ENCODE measurements at places on chromosomes 11 and 22.
A peak's percentile ranks its signal among the peaks of the same experiment; 100 is the strongest.

DNA sequence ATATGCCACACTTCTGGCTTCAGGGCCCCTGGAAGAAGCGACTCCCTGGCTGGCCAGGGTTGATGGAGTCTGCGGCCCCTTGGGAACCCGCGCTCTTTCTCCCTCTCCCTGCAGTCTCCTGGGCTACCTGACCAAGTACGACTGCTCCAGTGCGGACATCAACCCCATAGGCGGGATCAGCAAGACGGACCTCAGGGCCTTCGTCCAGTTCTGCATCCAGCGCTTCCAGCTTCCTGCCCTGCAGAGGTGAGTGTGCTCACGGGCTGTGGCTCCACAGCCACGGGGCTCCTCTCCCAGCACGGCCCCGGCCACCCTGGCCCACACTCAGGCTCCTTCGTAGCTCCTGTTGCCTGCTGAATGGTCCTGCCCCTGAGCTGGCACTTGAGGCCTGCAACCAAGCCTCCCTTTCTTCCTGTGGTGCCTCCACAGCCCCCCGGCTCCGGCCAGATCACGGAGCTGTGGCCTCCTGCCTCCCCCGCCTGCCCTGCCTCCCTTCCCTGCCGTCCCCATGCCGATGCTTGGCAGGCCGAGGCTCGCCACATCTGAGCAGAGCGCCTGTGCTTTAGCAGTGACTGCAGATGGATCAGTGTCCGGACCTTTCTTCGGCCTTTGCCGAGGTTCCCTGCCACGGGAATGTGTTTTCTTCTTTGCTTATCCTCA is 36.2 kb upstream of the KRTAP5-7 start:
- DNase-seq: no peak

DNA sequence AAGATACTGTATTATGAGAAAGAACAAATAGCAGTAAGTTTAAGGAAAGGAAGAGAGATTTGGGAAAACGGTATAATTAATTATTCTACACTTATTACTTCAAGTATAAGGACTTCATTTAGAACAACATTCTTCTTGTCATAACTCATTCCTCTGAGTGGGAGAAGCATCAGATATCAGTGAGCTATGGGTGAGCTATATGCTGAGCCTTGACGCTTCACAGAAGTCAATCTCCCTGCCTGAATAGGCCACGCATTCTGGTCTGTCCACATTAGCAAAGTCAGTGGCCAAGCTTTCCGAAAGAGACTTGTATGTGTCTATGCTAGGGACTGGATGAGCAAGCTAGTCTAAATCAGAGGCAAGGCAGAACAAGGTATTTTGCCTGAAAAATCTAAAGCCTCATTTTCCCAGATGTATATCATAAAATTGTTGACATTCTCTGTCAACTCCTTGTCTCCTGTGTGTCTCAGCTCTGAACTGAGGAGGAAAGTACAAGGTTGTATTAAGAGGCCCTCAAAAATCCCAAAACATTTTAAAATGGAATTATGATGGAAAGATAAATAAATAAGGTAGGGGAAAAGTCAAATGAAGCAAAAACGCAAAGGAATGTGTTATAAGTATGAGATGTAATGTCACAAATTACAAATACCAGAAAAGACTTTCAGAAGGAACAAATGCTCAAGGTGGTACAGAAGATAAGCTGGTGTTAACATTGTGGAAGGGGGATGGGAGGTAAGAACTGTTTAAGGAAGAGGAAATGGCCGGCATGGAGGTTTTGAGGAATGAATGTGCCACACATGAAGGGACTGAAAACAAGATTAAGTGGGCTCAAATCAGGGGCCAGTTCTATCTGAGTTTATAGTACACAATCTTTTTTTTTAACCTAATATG is 1.4 kb downstream of the OR52N2 start:
- no peak for DNase-seq

- DNase-seq: no peak
Measured at GRCh38 chr22:45742866-45743450, 71.3 kb downstream of the ATXN10 start.

GRCh38 chr11:4539603-4540219 is 5.3 kb upstream of the OR52M1 start:
- peak; percentile 21 for DNase-seq

DNA sequence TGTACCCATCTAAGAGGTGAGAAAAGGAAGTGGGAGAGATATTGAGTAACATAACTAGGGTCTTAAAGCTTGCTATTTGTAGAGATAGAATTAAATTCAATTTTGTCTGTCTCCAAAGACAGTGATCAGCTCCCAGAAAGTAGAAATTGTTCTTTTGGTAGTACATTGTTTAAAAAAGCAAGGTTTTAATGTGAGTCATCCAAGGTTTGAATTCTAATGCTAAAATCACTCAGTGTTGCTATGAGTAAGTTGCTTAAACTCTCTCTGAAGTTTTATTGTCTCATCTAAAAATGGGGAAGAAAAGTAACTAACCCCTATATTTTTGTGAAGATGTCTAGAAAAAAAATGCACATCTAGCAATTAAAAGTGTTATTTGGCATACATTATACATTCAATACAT is 1004.5 kb upstream of the CCDC90B start:
- no peak for DNase-seq

DNA sequence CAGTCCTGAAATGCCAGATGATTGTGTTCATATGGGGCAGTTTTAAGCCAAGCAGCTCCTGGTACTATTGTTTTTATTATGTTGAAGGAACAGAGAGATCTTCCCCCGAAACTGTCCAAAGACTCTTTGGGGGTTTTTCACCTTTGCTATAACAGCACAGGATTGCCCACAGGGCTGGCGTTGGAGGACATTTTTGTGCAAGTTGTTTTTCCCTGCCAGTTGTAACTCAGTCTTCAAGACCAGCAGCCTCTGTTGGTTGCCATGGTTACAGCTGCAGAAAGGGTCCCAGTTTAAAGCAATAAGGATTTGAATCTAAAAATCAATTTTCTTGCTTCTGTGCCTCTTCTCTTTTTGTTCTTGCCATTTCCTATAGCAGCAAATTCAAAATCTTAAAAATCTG is 45.4 kb upstream of the YWHAH start:
- DNase-seq: no peak

DNA sequence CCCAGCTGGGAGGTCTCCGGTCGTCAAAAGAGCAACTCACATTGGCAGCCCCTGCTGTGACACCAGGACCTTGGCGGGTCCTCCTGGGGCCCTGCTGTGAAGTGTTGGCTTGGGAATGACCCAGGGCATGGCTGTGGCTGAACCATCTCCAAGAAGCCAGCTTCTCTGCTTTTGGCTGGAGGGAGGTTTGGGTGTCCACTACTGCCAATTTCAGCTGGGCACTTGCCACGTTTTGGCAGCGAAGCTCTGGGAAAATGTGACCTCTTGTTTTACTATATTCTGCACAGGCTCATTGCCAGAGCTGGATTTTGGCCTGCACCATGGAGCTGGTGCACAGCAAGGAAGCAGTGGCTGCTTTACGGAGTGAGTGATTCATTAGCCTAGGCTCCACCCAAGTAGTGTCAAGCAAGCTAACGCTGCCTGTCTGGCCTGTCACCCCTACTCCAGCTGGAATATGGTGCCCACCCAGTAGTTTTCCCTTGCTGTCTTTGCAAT is 24.3 kb upstream of the SMCO4 start:
- peak; percentile 74 for DNase-seq

GRCh38 chr11:65575568-65576231 is at the start of gene EHBP1L1:
EHBP1L1 (plus strand) TSS chr11:65576053; CDS start chr11:65576303, 250 bp downstream.
- DNase-seq: peak; percentile 81

GRCh38 chr11:126485986-126486635 is 130.6 kb downstream of the ST3GAL4 start:
- DNase-seq: no peak

- no peak for DNase-seq
Measured at GRCh38 chr11:132607575-132607974, 924.7 kb downstream of the OPCML start.

DNA sequence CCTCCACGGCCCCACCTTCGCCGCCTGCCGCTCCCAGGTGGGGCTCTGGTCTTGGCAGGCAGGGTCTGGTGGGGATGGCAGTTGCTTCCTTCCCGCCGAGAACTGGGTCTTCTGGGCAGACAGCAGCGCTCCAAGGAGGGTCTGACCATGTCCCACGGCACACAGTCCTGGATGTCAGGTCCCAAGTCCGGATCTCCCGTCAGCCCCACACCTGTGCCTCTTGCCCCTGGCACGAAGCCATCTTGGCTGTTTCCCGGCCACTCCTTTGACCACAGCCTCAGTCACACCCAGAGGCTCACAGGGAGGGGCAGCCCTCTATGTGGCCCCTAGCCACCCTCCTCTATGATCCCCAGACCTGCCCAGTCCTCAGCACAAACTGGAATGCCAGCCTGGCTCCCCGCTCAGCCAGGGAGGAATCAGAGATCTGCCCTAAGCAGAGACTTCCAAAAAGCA is 14.3 kb downstream of the MUC5B start:
- DNase-seq: no peak

DNA sequence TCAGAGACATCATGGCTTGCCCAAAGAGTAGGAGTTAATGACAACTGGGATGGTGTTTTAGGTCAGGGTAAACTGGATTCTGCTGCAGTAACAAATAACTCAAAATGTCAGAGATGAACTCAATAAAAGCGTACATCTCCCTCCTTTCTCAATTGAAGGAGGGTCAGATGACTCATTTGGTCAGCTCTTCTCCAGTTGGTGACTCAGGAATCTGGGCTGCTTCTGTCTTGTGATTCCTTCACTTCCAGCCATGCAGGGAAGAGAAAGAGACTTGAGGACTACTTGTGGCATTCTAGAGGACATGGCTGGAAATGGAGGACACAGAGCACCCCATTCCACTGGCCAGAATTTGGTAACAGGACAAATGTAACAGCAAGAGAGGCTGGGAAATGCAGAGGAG is 3.2 kb upstream of the SYT13 start:
- DNase-seq: no peak

- no peak for DNase-seq
Measured at GRCh38 chr11:114148013-114148382, 88.5 kb downstream of the ZBTB16 start.

Measured in left ventricle myocardium inferior (tissue), 1 donor.